OCI-M1 (cell line): ENCODE measurements at places on chromosomes 12 and 14.
A peak's percentile ranks its signal among the peaks of the same experiment; 100 is the strongest.

GRCh38 chr12:72692338-72692737 is 420.2 kb downstream of the TRHDE start:
- DNase-seq, result no peak

- no peak for DNase-seq
Observed at GRCh38 chr12:120759591-120760348, 34.1 kb downstream of the ACADS start.

DNA sequence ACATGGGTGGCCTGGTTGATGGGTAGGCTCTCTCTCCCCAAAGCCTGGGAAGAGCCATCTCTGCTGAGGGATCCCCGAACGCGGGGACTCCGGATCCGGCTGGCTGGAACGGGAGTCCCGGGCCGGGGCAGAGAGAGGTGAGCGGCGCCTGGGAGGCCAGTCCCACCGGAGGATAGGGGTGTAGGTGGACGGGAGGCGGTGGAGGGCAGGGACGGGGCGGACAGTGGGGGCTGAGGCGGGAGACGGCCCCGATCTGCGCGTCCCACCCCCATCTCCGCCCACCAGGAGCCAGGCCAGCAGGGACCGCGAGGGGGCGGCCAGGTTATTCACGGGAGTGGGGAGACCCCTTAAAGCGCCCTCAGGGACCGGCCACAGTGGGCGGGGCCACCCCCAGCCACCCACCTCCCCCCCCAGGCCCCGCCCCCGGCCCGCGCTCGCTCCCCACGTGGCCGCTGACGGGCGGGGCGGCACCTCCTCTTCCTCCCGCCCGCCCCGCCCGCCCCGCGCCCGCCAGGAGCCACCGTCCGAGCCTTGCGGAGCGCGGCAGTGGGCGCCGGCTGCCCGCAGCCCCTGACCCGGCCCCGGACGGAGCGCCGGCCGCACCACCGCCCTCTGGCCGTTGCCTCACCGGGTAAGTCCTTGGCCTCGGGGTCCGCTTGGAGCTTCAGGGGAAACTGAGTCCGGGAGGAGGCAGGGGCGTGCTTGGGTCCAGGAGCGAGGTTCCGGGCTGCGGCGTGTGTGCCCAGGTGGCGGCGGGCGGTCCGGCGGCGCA is at the start of gene INF2:
INF2 (plus strand) TSS at position 510 of the 772 bp plus-strand sequence. CDS start 11,748 bp downstream, outside the sequence.
- DNase-seq, result peak; percentile 30

GRCh38 chr12:82708061-82708879 is 21.6 kb downstream of the TMTC2 start:
- no peak for DNase-seq
